Activated CD8-positive, alpha-beta memory T cell treated with anti-CD3 and anti-CD28 coated beads, Interleukin-2, amount 50 U/mL, for 48 hours (primary cell): ENCODE measurements at places on chromosomes 7 and 10.
A peak's percentile ranks its signal among the peaks of the same experiment; 100 is the strongest.

DNA sequence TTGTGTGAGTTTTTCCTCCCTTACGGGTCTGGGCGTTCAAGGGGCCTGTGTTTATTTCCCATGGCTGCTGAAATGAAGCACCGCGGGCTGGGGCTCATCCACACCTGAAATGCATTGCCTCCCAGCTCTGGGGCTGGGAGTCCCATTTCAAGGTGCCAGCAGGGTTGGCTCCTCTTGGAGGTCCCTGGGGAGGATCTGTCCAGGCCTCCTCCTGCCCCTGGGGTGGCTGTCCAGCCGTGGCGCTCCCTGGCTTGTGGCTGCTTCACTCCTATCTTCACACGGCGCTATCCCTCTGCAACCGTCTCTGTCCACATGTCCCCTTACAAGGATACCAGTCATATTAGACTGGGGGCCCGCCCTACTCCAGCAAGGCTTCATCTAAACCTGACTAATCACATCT lies 41.1 kb upstream of the CNPY1 start:
- DNase-seq, result no peak

DNA sequence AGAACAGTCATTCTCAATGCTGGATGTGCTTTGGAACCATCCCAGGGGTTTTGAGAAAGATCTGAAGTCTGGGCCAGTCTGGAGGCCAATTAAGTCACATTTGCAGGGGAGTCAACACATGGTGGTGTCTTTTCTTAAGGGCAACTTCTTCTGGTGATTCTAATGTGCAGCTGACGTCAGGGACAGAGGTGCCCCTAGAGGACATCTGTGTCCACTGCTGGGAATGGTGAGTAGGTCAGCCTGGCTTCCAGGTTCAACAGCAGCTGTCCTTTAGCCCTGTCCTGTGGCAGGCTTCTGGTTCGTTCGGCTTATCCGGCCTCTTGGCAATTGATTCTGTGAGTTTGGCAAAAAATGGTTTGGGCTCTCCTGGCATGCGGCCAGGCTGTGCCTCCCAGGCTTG lies 269.7 kb upstream of the HABP2 start:
- no peak for DNase-seq

DNA sequence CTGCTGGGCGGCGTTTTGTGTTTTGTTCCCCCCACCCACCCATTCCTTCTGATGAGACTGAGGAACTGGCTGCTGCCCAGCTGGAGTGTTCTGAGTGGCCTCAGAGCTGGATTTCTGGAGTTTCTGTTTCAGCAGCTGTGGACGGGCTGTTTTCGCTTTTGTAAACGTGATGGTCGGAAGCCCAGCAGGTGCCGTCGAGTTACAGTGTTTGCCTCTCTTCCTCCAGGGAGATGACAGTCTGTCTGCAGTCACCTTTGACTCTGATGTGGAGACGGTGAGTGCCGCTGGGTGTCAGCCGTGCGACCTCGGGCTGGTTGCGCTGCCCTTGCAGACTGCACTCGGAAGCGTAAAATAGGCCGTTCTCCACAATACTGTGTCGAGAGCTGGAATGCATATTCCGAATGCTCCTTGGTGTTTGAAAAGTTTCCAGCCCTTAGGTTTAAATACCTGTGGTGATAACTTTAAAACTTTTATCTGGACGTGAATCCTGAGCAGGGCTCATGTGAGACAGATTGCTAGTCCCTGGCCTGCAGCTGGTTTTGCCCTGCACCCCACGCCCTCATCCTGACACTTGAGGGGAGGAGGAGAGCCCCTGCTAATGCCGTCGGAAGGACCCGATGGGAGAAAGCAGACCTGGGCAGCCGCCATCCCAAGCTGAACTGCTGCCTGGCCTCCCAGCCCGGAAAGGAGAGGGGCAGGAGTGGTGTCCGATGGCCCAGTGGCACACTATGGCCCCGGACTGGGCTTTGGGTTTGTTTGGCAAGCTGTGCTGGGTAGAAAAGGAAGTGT lies 8.3 kb downstream of the IQCE start:
- DNase-seq, result no peak

DNA sequence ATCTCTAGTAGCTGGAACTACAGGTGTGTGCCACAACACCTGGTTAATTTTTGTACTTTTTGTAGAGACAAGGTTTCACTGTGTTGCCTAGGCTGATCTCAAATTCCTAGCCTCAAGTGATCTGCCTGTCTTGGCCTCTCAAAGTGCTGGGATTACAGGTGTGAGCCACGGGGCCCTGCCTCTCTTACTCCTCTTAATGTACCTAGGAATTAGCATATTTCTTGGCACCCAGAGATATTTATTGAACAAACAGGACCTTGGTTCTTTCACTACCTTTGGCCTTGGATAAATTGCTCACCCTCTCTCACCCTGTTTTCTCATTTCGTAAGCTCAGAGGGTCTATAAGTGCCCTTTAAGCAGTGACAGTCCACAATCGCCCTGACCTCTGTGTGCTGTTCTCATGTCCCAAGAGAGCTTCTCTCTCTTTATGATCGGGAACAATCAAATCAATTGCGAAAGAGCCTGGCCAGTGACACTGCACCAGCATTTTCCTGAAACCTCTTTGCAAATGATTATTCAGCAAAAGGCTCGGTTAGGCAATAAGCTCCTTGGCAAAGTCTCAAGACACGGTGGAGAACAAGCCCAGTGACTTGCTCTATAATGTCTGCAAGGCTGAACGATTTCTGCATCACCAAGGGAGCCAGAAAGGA lies 117.7 kb downstream of the APBB1IP start:
- no peak for DNase-seq

DNA sequence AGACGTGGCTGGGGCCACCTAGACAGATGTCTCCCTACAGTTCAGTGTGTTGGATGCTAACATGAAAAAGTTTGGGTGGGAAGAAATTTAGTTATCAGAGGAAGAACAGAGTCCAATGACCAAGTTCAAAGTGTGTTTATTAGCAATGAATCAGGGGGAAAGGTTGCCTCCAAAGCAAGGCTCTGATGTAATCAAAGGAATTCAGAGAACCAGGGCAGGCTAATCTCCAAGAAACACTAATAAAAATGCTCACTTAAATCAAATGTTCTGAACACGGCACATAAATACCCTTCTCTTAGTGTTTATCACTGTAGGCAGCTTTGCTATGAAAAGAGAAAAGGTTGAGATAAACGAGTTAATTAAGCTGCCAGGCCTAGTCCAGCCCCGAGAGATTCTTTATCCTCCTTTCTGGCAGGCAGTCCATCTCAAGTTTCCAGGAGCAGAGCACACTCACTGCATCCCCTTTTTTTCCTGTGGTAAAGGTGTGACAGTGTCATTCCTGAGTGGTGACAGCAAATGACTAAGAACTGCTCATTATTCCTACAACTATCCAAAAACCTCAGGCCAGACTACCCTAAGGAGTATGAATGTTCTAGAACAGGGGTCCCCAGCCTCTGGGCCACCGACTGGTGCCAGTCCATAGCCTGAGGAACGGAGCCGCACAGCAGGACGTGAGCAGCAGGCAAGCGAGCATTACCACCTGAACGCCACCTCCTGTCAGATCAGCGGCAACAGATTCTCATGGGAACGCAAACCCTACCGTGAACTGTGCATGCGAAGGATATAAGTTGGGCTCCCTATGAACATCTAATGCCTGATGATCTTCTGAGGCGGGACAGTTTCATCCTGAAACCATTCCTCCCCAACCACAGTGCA lies 66.9 kb upstream of the FHIP2A start:
- no peak for DNase-seq

- no peak for DNase-seq
Measured at GRCh38 chr10:28800144-28800543, 122.8 kb downstream of the BAMBI start.

- no peak for DNase-seq
Measured at GRCh38 chr10:16854623-16855022, 37.4 kb upstream of the RSU1 start.

GRCh38 chr7:30604901-30605300 lies 10.2 kb downstream of the GARS1 start:
- no peak for DNase-seq

- DNase-seq, result peak; percentile 56
Measured at GRCh38 chr10:24465891-24466818, 257.2 kb downstream of the KIAA1217 start.

GRCh38 chr7:111855161-111855841 lies 293.0 kb upstream of the IMMP2L start:
- no peak for DNase-seq

DNA sequence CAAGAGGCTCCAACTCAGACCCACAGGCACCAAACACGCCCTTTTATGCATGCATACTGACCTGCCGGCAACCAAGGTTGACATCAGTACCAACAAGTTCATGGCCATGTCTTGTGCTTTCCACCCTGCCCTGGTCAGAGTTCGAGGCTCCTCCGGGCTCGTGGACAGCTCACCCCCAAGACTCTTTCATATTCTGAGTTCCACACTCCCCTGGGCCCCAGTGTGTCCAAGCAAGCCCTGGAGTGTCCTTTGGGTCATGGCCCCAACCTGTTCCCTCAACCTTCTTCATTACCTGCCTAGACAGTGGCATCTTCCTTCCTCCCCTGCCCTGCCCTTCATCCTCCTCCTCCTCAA lies 40.5 kb downstream of the HIF1AN start:
- DNase-seq, result peak; percentile 34

GRCh38 chr7:26332698-26333097 lies 41.0 kb downstream of the SNX10 start:
- DNase-seq, result no peak

- DNase-seq, result no peak
Measured at GRCh38 chr10:60288256-60288655, 101.4 kb downstream of the ANK3 start.

- DNase-seq, result no peak
Measured at GRCh38 chr10:5862360-5862961, 27.2 kb downstream of the ANKRD16 start.

- no peak for DNase-seq
Measured at GRCh38 chr10:21737106-21737505, 203.1 kb downstream of the MLLT10 start.

DNA sequence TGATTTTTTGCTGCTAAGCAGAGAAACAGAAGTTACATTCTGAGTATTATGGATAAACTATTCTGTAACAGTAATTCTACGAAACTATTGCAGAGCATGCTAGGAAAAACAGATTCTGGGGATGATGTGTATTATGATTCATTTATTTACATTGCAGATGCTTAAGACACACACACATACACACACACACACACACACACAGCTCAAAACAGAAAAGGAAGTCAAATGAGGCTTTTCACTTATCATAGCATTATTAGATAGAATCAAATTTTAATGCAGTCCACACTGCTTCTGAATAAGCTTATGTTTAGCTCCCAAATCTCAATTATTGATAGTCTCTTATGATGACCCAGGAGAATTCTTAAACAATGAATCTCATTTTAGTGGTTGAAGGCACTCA lies 307.2 kb downstream of the HGF start:
- no peak for DNase-seq

GRCh38 chr10:34420795-34421194 lies 394.3 kb downstream of the PARD3 start:
- DNase-seq, result no peak

- DNase-seq, result no peak
Measured at GRCh38 chr10:4983615-4984216, 19.9 kb downstream of the AKR1C2 start.

- no peak for DNase-seq
Measured at GRCh38 chr10:3681642-3682554, 103.1 kb downstream of the KLF6 start.
